ENCODE measurements at places on chromosomes 1 and 21.

- no peak for DNase-seq
These were observed 63.5 kb downstream of the FHAD1 start for GRCh38 chr1:15310544-15310943.

- DNase-seq: no peak
These were observed 12.3 kb downstream of the REG4 start for GRCh38 chr1:119799003-119799402.

- DNase-seq: no peak
These were observed 20.3 kb downstream of the ZBTB17 start for GRCh38 chr1:15955552-15955951.

DNA sequence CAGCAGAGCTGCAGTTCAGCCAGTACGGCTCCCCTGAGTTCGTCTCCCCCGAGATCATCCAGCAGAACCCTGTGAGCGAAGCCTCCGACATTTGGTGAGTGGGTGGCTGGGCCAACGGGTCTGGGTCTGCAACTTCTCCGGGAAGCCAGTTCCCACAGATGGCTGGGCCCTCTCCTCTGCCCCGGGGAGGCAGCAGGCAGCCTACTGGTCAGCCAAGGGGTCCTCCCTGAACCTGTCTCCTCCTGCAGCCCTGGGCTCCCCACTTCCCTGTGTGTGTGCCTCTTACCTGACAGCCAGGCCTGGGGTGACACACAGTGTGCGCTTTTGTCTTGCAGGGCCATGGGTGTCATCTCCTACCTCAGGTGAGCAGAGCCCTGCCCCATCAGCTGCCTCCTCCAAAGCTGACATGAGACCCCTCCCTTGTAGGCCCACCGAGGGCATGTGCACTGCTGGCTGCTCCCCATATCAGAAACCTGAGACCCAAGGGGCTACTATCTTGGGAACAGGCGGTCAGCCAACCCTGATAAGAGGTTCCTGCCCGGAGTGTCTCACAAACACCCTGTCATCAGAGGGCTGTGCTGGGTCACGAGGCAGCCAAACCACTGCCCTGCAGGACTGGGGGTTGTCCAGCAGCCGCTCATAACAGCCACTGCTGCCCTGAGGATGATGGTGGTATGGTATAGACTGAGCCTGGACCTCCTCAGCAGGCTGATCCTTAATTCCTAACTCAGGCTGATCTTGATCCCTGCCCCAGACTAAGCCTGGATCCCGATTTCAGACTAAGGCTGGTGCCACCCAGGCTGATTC lies 37.6 kb downstream of the TRIM11 start:
- DNase-seq: no peak

Measured in activated CD4-positive, alpha-beta T cell treated with anti-CD3 and anti-CD28 coated beads, Interleukin-2, amount 10 ng/mL, durations not matched to agents 24 days and 14 days (primary cell).